ENCODE measurements at places on chromosomes 6 and 20.

- no peak for DNase-seq
Measured at GRCh38 chr6:17666646-17667045, 40.1 kb downstream of the NUP153 start.

DNA sequence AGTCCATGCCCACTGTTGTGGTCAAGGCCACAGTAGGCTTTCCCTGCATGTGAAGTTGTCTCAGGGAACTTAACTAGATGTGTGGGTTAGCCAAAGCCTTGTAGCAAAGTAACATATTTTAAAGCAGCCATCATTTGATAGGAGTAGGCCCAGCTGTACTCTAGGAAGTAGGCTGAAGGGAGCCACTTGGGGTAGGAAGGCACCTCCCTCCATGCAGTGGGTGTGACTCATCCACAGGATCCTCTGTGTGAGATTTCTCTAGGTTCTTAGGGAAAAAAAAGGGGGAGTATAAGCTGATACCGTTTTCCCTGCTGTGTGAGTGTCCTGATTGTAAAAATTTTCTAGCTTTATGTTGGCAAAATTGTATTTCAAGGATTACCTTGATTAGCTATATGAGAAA is 44.7 kb downstream of the VAPB start:
- DNase-seq, result no peak

GRCh38 chr6:55825402-55826051 is 49.9 kb downstream of the BMP5 start:
- no peak for DNase-seq

DNA sequence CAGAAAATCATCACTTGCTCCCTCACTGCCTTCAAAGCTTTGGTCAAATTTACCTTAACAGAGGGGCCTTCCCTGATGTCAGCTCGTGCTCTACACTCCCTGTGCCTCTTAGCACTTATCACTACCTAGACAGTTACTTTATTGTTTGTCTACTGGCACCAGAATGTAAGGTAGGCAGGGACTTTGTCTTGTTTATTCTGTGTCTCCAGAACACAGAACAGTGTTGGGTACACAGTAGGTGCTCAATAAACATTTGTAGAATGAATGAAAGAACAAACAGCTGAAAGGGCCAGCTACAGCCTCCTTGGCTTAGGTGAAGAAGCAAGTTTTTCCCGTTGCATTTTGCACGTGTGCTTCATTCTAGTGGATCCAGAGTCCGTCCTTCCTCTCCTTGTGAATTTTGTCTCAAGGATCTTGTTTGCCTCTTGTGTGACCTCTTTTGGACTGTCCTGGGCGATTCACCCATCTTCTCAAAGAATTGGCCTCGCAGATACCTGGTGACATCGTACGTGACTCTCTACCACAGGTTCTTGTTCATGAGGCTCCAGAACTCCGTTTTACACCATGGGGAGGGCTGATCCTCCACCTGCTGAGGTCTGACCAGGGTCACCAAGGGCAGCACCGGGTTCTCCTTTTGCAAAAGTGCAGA is 84.2 kb upstream of the ARMC2 start:
- no peak for DNase-seq

- DNase-seq, result no peak
Measured at GRCh38 chr6:107803957-107804356, 20.2 kb downstream of the SCML4 start.

GRCh38 chr6:98824162-98824901 is 10.0 kb upstream of the POU3F2 start:
- peak; percentile 68 for DNase-seq

- no peak for DNase-seq
Measured at GRCh38 chr6:135842618-135843392, 8.7 kb upstream of the PDE7B start.

DNA sequence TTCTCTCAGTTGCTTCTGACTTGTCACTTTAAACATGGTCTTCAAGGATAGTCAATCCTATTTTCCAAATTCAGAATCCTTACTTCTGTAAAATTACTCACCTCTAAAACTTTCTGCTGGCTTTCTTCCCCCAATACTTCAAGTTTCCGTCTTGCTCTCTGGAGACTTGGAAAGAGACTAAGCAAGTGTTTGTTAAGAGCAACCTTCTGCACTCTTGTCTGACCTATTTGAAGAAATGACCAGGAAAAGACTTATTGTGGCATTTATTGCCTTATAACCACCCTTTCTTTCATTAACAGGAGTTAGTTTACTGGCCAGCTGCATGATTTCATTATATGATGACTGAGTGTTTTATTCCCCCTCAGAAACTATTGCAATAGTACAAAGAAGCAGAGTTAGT is 181.0 kb downstream of the TBC1D7 start:
- no peak for DNase-seq

GRCh38 chr6:89145956-89146717 is at the start of gene PM20D2:
Gene PM20D2, plus strand, starts transcription at chr6:89146055. Its CDS starts 90 bp downstream, at chr6:89146145.
- peak; percentile 91 for DNase-seq
